ENCODE measurements at places on chromosomes 12 and 14. TPM values are rescaled to one million over a fixed set of nuclear protein-coding genes. Genes with fewer than 3 reads are reported as not detected.

DNA sequence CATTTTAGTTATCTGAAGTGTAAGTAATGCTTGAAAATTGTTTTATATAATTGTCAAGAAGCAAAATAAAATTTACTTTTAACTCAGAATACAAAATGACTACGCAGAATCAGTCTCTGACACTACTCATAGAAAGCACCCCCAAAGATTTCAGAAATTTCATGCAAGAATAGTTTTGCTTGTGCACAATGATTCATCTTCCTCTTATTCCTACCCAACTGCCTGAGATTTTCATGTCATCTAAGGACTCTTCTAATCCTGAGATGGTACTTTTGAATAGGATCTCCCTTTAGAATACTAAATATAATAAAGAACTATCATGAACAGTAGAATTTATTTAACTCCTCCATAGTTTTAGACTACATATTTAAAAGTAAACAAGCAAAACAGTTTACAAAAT lies 485.3 kb upstream of the MGAT4C start:
- DNase-seq: no peak
- no peaks in the 10 kb centered on the region for H3K27me3 ChIP-seq
- H3K27ac ChIP-seq: no peak overlapping the region
- no peaks in the 10 kb centered on the region for H3K36me3 ChIP-seq
- H3K4me3 ChIP-seq: no peak overlapping the region

- DNase-seq: no peak
- no peaks in the 10 kb centered on the region for H3K36me3 ChIP-seq
- no peak overlapping the region for H3K4me3 ChIP-seq
- H3K4me1 ChIP-seq: no peaks in the 10 kb centered on the region
- H3K27me3 ChIP-seq: no peaks in the 10 kb centered on the region
Observed at GRCh38 chr12:20018406-20018805, 349.9 kb upstream of the PDE3A start.

Gene CAPZA3
- total RNA-seq: 0.45 TPM

DNA sequence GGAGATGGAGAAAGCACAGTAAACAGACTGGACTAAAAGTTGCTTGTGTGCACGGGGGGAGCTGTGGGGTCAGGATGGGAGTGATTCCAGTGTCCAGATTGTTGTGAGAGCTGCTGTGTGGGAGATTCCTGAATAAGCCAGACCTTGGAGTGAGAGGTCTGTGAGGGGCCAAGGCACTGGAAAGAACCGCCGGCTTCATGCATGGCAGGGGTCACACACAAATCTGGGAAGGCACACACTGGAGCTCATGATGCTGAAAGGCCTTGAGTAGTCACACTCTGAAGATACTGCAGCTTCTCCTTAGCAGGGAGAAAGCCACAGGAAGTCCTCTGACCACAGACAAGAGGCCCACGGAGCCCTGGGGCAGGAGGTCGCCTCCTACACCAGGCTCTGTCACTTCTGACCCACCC lies 23.1 kb downstream of the ADCY6 start:
- H3K27ac ChIP-seq: no peak overlapping the region
- no peak overlapping the region for H3K4me3 ChIP-seq
- no peaks in the 10 kb centered on the region for H3K27me3 ChIP-seq

- no peak overlapping the region for H3K4me3 ChIP-seq
- H3K27ac ChIP-seq: no peak overlapping the region
- peaks cover 45% of the 10 kb centered on the region for H3K4me1 ChIP-seq
- no peak for DNase-seq
- H3K36me3 ChIP-seq: peaks cover 92% of the 10 kb centered on the region
Observed at GRCh38 chr12:119676022-119676421, 8.1 kb downstream of the PRKAB1 start.

DNA sequence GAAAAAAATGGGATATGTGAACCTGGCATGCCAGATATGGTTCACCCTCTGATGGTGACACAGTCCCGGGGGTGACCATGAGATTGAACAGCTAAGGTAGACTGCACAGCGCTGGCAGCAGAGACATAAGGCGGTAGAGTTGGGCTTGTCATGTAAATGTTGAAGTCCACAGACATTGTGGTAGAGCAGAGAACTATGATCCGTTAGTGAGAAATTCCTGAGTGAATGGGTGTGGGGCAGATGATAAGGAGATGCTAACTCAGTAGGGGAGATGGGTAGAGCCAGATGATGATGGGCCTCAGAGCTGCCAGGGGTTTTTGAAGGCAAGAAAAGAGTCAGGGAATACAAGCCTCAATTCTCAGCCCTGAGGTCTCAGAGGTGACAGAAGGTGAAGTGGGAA lies 51.1 kb upstream of the DNM1L start:
- no peak for DNase-seq
- no peak overlapping the region for H3K4me3 ChIP-seq
- no peak overlapping the region for H3K27ac ChIP-seq
- no peaks in the 10 kb centered on the region for H3K4me1 ChIP-seq
- peaks cover 28% of the 10 kb centered on the region for H3K36me3 ChIP-seq

DNA sequence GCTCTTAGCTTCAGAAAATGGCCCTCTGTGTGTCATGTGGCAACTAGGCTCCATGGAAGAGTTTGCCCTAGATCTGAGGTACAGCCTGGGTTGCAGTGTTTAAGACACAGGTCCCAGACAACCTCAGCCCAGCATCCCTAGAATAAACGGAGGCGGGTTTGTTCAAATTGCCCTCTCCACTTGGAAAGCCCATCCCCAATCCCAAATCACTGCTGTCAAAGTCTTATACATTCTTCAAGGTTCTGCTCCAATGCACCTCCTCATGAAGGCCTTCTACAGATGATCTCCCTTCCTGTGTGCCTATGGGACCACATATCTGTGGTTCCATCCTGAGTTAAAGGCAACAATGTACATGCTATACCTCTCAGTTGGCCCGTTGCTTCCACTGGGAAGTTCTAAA lies 289.8 kb downstream of the DPF3 start:
- no peak overlapping the region for H3K27ac ChIP-seq
- peaks cover 51% of the 10 kb centered on the region for H3K27me3 ChIP-seq
- no peaks in the 10 kb centered on the region for H3K36me3 ChIP-seq
- H3K4me3 ChIP-seq: no peak overlapping the region
- H3K4me1 ChIP-seq: peaks cover 13% of the 10 kb centered on the region

Gene SSTR1
- 0.24 TPM for total RNA-seq

GRCh38 chr14:96352708-96353107 lies 10.4 kb downstream of the ATG2B start:
- no peaks in the 10 kb centered on the region for H3K36me3 ChIP-seq
- H3K4me1 ChIP-seq: no peaks in the 10 kb centered on the region
- no peak overlapping the region for H3K27ac ChIP-seq
- H3K27me3 ChIP-seq: no peaks in the 10 kb centered on the region
- no peak for DNase-seq

GRCh38 chr12:113850309-113851056 lies 115.6 kb downstream of the RBM19 start:
- DNase-seq: no peak
- no peaks in the 10 kb centered on the region for H3K27me3 ChIP-seq
- no peak overlapping the region for H3K27ac ChIP-seq
- no peaks in the 10 kb centered on the region for H3K4me1 ChIP-seq
- no peaks in the 10 kb centered on the region for H3K36me3 ChIP-seq

DNA sequence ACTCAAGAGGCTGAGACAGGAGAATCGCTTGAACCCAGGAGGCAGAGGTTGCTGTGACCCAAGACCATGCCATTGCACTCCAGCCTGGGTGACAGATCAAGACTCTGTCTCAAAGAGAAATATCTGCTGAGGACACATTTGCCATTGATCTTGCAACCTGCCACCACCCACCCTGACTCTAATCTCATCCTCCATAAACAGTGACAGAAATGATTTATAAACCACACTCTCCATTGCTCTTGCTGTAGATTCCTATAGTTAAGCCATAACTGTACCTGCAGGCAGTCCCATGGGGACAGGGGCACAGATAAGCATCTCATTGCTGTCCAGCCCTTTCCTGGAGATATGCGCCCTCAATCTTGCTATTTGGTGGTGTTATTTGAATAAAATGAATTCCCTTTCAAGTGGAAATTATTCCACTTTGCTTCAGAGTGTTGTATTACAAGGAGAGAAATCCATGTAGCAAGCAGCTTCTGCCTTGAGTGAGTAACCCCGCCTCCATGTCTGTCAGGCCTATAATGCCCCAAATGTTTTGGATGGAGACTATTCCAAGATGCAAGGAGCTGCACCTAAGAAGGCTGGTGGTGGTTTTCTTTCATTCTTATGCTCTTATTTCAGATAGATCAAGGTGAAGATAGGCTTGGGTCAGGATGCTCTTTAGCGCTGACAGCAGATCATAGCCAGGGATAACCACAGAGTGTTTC lies 3.0 kb upstream of the ZDHHC22 start:
- DNase-seq: no peak
- no peak overlapping the region for H3K27ac ChIP-seq
- H3K4me1 ChIP-seq: peaks cover 3% of the 10 kb centered on the region
- H3K36me3 ChIP-seq: no peaks in the 10 kb centered on the region
- no peak overlapping the region for H3K4me3 ChIP-seq

Gene MGAT4C
- total RNA-seq: not detected

- no peaks in the 10 kb centered on the region for H3K4me1 ChIP-seq
- no peak overlapping the region for H3K27ac ChIP-seq
- no peak overlapping the region for H3K4me3 ChIP-seq
- DNase-seq: no peak
Observed at GRCh38 chr14:76708771-76709170, 52.5 kb upstream of the VASH1 start.

Gene LMNTD1
- total RNA-seq: not detected

- H3K27me3 ChIP-seq: no peaks in the 10 kb centered on the region
- H3K27ac ChIP-seq: no peak overlapping the region
- H3K4me3 ChIP-seq: no peak overlapping the region
Observed at GRCh38 chr12:67813456-67813904, 164.9 kb downstream of the DYRK2 start.

Gene LRRK2
- 0.73 TPM for total RNA-seq

- no peaks in the 10 kb centered on the region for H3K27me3 ChIP-seq
- DNase-seq: no peak
- peak overlapping the region; percentile 33 for H3K4me3 ChIP-seq
- peaks cover 21% of the 10 kb centered on the region for H3K4me1 ChIP-seq
Observed at GRCh38 chr14:70934502-70935134, 27.4 kb downstream of the PCNX1 start.

GRCh38 chr12:54683398-54683797 lies 35.2 kb upstream of the DCD start:
- H3K4me1 ChIP-seq: no peaks in the 10 kb centered on the region
- no peak for DNase-seq
- H3K4me3 ChIP-seq: no peak overlapping the region
- H3K27me3 ChIP-seq: peaks cover 100% of the 10 kb centered on the region
- no peak overlapping the region for H3K27ac ChIP-seq

GRCh38 chr12:106790020-106790419 lies 15.5 kb downstream of the RIC8B start:
- H3K27ac ChIP-seq: no peak overlapping the region
- no peaks in the 10 kb centered on the region for H3K27me3 ChIP-seq
- H3K4me1 ChIP-seq: peaks cover 16% of the 10 kb centered on the region
- DNase-seq: no peak
- peaks cover 8% of the 10 kb centered on the region for H3K36me3 ChIP-seq
- H3K4me3 ChIP-seq: no peak overlapping the region

DNA sequence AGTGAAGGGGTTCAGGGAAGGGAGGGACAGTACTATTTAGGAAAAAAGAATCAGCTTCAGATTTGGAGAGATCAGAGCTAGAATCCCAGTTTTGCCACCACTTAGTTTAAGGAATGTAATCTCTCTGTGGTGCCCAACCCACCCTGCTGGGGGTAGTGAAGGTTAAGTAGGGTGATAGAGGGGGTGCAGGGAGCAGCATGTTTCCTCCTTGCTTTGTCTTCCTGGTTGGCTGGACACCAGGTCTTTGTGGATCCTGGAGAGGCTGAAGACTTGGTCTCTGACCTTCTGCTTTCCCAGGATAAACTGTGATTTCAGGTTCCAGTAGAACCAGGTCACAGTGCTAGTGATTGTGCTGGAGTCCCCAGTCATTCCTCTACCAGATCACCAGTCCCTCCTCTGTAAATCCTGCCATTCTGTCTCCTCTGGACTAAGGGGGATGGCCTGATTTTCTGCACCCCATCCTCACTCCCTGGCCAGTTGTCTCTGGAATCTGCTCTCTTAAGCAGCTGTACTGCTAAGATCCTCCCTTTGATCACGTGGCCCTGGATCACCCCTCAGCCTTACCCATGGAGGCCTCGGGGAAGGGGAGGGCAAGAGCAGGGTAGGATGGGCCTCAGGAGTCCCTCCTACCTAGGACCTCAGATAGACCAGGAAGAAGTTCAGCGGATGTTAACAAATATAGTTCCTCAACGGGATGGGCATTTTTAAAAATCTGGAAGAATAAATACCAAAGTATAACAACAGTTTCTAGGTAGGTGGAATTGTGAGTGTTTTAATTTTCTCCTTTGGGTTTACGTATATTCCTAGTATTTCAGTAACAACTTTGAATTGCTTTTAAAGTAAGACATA lies 3.1 kb downstream of the MAP3K12 start:
- H3K4me1 ChIP-seq: peaks cover 36% of the 10 kb centered on the region
- peaks cover 50% of the 10 kb centered on the region for H3K36me3 ChIP-seq
- H3K27ac ChIP-seq: no peak overlapping the region
- H3K4me3 ChIP-seq: no peak overlapping the region
